Stimulated activated CD8-positive, alpha-beta memory T cell treated with anti-CD3 and anti-CD28 coated beads, Interleukin-7, amount 100 ng/mL, for 24 hours (primary cell): ENCODE measurements at places on chromosomes 12 and 14.

DNA sequence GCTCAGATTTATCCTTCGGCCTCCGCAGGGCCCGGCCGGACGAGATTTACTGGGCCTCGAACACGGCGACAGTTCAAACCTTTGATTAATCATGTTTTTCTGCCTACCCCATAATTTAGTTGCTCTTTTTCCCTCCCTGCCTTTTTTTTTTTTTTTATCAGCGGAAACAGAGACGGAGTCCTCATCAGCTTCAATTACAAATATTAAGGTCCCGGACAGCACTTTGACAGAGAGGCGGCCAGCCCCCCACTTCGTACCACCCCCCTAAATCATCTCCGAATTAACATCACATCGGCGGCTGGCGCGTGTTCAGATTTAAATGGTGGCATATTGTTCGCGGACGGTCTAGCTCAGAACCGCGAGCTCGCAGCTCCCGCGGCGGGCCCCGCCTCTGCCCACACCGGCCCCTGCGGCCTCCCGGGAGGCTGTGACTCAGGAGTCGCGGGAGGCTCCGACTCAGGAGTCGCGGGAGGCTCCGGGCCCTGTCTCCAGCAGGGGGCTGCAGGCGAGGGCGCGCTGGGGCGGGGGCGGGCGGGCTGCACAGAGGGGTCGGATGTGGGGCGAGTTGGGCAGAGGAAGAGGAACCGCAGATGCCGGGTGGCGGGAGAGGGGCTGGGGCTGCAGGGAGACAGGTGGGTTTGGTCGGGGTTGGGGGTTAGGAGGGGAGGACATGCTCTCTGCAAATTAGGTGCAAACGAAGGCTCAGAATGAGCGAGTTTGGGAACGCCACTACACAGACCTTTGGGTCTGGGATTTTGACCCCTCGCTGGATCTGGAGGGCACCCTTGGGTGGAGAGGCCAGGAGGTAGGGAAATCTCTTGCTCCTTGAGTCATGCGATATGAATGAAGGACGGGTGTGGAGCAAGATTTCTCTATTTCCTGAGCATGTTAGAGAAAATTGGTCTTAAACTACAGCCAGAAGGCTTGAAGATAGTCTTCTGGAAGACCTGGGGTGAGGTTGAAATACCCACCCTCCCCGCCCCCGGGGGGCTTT, 19.6 kb upstream of the ATP5MC2 start:
- DNase-seq, result no peak

DNA sequence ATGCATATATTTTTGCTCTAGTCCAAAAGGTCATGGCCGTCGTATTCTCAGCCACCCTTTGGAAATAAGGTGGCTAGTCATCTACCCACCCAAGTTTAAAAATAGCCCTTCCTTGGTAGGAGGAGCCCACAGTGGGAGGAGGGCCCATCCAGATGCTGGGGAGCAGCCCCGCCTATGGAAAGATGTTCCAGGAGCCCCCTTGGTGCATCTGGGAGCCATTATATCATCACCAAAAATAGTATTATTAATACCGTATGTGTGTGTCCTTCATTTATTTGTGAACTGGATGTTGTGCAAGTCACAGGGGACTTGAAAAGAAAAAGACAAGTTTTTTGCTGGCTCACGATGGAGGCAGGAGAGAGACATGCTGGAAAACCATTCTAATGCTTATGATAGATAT, 34.0 kb downstream of the EMP1 start:
- DNase-seq, result no peak

GRCh38 chr14:60658211-60658690, 9.0 kb upstream of the SIX1 start:
- DNase-seq, result no peak

GRCh38 chr12:43028826-43029225, 439.3 kb upstream of the PRICKLE1 start:
- DNase-seq, result no peak

GRCh38 chr14:101361451-101362433, 199.6 kb upstream of the DIO3 start:
- DNase-seq, result no peak

DNA sequence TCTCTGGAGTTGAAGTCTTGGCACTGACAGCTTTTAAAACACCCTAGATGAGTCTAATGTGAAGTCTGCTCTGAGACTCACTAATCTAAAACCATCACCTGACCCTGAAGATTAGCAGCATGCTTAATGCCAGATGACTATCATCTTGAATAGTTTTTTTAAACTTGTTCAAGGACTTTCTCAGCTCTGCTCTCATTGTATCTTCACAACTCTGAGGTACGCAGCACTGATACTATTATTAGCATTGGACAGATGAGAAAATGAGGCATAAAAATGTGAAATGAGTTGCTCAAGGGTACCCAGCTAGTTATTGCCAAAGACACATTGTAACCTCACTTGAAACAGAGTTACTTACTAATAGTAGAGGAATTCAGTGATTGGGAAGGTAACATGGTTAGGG, 4.8 kb downstream of the SLC38A1 start:
- DNase-seq, result no peak

DNA sequence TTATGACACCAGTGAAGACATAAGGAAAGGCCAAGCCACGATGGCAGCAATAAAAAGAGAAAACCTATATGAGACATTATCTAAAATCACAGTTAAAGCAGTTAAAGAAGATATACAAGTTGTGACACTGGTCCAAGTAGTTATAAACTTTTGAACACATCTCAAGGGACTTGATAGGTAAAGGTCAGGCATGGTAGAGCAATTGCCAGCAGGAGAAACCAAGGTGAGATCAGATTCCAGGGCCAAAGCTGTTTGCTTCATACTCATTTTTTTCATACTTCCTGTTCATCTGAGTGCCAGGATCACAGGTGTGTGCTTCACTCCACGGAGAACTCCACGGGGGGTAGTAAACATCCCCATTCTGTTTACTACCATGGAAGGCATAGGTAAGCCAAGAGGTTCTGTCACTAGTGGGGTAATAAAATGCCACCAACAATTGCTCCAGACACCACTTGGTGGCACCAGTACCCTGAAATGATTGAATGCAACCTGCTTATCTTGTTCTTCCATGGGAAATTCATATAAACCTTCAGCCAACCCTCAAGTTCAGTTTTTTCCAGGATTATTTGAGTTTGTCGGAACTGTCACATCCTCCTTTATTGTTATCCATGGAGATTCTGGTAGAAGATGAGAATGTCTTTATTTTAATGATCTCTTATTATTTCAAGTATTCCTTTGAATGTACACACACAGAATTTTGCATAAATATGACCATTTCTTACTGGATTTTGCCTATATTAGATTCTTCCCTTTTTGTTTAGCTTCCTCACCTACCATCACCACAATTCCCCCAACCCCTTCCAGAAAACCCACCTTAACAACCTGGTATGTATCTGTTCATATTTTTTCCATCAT, 59.2 kb upstream of the TSPAN8 start:
- DNase-seq, result no peak

GRCh38 chr14:60735416-60735815, 855 bp downstream of the MNAT1 start:
- no peak for DNase-seq

- no peak for DNase-seq
Measured at GRCh38 chr12:30457621-30458289, 237.9 kb downstream of the IPO8 start.

DNA sequence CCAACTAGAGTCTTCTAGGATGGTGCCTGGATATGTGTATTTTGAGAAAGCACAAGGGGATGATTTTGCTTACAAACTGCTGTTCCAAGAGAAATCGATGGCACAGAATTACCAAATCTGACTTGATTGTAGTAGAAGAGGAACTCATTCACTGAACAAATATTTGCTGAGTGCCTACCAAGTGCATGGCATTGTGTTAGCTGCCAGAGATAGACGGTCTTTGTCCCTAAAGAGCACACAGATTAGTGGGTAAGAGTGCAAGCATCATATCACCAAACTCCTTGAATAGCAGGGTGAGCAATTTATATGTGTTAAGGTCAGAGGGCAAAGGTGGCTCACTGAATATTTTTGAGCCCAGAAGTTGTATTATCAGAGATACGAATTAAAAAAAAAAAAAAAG, 3.5 kb upstream of the FOXN3 start:
- DNase-seq, result no peak

DNA sequence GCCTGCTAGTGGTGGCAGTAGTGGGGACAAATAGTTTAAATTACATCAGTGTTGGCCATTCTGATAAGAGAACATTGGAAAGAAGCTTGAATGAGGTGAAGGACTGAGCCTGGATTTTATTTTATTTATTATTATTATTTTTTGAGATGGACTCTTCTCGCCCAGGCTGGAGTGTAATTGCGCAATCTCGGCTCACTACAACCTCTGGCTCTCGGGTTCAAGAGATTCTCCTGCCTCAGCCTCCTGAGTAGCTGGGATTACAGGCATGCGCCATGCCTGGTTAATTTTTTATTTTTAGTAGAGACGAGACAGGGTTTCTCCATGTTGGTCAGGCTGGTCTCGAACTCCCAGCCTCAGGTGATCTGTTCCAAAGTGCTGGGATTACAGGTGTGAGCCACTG, 739.4 kb downstream of the AACS start:
- DNase-seq, result no peak

DNA sequence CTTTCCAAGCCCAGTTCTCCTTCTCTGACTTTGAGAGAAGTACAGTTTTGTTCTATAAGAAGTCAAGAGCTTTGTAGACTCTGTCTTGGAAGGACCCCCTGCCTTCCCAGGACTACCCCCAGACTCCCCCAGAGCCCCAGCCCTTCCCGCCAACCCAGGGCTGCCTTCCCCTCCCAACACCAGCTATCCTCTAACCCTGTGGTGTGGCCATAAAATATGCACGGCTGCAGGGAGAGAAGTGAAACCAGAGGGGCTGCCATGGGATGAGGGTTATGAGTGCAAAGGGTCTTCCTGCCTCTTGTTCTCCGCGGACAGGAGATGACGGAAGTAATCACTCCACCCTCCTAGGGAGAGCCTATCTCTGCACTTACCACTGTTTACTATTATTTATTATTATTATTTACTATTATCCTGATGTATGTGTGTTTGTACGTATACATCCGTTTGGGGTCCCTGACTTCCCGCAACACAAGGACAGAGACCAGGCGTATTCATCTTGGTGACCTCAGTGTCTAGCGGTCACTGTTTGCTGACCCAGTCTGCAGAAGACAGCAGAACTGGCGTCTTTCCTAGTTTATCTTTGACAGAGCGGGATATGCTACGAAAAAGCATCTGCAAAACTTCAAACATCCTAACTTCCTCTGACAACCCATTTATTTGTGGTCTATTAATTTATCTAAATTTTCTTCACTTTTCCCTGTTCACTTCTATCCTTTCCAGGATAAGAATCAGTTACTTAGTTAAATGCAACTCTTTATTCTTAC, 3.5 kb upstream of the SCNN1A start:
- DNase-seq, result no peak

- no peak for DNase-seq
Measured at GRCh38 chr12:11748903-11749302, 99.4 kb downstream of the ETV6 start.

DNA sequence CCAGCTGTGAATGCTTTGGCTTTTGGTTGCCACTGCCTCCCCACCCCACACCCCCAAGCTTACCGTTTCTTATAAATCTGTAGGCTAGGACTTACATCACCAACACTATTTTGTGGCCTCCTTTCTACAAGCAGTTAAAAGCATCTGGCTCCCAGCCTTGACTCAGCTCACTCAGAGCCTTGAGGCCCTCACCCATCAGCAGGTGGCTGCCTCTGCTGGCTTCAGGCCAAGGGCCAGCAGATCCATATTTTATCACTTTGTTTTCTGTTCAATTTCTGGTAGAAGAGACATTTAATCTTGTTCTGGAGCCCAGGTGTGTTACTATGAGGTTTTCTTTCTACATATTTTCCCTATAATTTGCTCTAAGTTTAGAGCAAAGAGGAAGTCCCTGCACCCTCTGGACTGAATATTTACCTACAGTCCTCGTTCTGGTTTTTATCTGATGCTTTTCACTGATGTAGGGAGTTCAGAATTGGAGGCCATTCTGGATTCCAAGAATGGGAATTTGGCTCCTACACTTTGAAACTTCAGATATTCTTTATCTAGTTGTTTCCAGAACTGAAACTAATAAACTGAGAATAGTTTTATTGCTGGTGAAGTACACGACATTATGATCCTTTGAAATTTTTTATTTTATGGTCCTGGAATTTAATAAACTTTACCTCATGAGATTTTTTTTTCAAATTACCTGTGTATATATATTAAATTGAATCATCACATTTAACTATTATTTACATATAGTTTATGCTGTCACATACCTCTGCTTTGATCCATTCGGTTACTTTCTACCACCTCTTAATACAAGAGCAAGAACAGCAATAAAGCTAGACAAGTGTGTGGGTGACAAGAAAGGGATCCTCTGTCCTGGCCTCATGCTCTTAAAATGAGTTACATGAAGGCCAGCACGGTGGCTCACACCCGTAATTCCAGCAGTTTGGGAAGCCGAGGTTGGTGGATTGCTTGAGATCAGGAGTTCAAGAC, 22.2 kb downstream of the PLBD1 start:
- DNase-seq, result no peak

GRCh38 chr14:101520621-101521472, 40.4 kb upstream of the DIO3 start:
- no peak for DNase-seq

- no peak for DNase-seq
Measured at GRCh38 chr12:28766398-28766797, 382.7 kb upstream of the FAR2 start.

- no peak for DNase-seq
Measured at GRCh38 chr14:104271391-104271790, 133.0 kb downstream of the KIF26A start.

- no peak for DNase-seq
Measured at GRCh38 chr12:83386527-83387264, 700.0 kb downstream of the TMTC2 start.

- DNase-seq, result no peak
Measured at GRCh38 chr12:57235017-57235727, 5.7 kb downstream of the SHMT2 start.

GRCh38 chr14:23053426-23053825, 3.9 kb downstream of the CDH24 start:
- DNase-seq, result no peak
